ENCODE measurements at places on chromosomes 3 and 15.

DNA sequence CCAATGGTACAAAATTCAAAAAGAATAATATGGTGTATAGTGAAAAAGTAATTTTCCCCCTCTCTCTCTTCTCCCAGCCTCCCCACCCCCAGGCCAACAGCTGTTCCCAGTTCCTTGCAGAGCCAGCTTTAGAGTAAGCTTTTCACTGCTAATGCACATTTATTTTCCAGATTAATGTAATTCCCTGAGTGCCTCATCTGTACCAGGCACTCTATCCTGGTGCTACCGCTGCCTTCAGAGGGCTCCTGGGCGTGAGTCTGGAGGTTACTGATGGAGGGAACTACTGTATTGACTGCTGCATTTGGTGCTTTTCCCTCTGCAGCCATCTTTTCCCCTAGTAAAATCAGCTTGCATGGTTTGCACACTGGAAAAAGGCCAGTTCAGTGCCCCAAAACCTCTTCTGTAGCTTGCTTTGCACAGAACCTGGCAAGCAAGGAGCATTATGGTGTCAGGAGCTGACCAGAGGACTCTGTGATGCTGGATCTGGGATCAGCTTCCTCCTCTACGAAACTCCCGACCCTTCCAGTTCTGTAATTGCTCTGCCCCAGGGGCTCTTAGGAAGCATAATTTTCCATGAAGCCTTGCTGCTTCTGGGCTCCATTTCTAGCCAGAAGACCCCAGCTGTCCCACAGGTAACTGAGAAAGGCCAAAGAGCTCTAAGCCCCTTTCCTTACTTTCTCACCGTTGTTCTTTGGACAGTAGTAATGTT lies 8.5 kb upstream of the USP3 start:
- DNase-seq, result no peak

GRCh38 chr3:12990306-12990705 lies 82.9 kb downstream of the IQSEC1 start:
- no peak for DNase-seq

DNA sequence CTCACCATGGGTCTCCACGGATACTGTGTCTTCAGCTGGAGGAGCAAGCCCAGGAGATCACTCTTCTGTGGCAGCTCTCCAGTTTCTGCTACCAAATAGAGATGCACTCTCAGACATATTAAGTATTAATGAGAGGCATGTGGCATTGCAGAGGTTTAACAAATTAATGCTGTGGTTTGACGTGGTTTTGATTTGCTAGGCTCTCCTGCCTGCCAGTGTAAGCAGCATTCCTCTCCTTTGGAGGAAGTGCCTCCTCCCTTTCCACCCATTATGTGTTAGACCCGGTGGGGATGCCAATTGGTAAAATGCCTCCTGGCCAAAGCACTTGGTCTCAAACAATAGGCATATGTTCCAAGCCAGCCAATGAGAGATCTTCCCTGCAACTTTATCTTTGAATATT lies 124.8 kb downstream of the MYLK start:
- DNase-seq, result no peak

DNA sequence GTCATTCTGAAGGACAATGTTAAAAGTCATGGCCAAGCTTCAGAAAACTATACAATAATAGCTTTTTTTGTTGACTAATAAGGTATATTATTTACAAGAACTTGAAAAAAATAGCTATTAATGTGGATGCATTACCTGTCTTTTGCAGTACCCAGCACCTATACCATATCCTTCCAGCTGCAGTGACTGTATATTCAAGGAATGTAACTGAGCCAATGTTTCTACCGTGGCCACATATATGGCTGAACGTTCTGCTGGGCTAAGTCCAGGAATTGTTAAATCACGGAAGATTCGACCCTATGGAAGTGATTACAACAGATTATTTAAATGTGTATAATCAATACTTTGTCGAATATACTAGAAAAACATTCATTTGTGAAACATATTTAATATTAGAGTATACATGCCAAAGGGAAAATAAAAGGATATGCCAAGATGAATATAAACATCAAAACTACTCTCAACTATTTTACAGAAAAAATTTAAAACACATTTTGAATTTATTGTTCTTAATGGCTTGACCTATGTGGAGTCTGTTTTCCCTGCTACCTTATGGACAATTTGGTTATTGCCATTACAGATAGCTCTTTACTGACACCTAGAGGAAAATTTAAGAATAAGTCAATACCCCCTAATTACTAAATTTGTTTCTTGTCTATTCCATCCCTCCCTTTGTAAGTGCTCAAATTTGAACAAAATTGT lies 17.6 kb downstream of the ACAD11 start:
- no peak for DNase-seq

DNA sequence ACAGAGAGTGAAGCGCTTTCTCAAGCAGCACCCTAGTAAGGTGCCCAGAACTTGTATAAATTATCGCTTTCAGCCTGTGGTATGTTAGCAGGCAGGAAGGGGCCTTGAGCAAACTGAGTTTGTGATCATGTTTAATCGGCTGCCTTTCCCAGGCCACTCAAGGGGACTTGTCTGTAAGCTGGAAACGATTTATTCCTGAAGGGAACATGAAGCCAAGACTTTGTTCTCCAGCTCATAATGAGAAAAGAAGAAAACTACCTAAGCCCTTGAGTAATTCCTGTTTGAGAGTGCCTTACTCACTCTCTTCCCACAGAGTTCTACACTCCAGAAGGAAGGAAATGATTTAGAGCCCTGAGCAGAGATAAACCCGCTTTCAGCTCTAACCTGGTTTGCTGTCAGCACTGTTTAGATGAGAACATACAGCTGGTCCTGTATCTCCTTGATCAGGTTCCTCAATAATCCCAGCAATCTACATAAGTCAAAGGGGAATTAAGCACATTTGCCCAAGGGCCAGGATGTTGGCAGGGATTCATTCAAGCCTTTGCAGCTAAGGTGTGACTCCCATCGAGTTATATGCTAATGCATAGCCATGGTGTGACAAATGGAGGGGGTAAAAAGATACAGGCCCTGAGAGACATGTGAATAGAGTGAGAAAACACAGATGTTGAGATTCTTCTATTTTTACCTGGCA lies 187.7 kb upstream of the SLC24A5 start:
- DNase-seq, result no peak

DNA sequence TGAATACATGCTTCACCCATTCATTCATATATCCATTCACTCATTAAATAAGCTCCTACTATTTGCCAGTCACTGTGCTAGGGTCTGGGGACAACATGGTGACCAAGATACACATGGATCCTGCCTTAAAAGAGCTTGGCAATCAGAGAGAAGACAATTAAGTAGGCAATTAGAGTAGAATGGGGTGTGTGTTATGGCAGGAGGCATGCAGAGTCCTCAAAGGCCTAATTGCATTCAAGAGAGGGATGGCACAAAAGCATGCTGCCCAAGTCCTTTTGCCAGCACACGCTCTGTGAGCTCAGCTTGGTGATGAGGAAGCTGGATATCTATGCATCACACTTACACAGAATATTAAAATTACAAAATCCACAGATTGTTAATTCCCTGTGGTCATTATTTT lies 2.8 kb upstream of the PRICKLE2 start:
- no peak for DNase-seq

- DNase-seq, result no peak
Observed at GRCh38 chr3:98750276-98750919, 12.7 kb upstream of the ST3GAL6 start.

DNA sequence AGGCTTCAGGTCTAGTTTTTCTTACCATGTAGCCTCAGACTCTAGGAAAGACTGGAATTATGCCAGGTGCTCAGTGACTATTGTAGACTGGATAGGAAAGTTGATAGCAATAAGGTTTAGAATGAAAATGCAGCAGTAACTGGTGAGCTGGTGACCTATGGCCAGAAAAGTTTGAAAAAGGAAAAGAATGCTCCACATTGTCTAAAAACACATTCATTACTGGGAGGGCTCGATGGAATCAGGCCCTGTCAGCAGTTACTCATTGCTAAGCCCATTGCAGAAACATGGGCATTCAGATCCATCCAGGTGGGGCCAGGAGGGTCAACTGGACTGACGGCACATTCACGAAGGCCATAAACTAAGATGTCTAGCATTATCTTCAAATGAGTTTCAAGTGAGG lies 8.7 kb upstream of the MBNL1 start:
- DNase-seq, result no peak

GRCh38 chr3:138114431-138114918 lies 933 bp downstream of the DZIP1L start:
- DNase-seq, result no peak

- DNase-seq, result no peak
Observed at GRCh38 chr3:37241880-37242279, 67.5 kb upstream of the LRRFIP2 start.
